H9 (cell line): ENCODE measurements at places on chromosomes 12 and 14. TPM values are rescaled to one million over a fixed set of nuclear protein-coding genes. Genes with fewer than 3 reads are reported as not detected.

GRCh38 chr14:50791201-50791600 lies 39.8 kb downstream of the NIN start:
- no peak for DNase-seq

DNA sequence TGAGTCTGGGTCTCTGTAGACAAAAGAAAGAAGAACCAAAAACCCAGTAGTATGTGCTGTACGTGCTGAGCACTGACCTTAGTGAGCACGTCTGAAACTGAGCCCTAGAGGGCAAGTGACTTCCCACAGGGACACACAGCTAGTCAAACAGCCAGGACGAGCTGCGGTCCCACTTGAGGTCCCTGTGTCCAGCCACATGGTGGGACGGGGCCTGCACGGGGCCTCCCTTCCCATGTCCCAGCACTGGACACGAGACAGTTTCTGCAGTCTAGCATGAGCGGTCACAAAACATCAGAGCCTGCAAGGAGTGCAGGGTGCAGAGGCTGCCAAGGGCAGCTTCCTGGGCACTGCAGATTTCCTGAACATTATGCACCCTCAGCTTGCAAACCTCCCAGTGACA lies 121.6 kb downstream of the NCOR2 start:
- DNase-seq, result no peak

The SLC25A47 gene
- 0.13 TPM in 1 of 2 replicates, not detected in the other for total RNA-seq

The CPSF2 gene
- 106 and 108 TPM in 2 replicates for total RNA-seq

- no peak for DNase-seq
Observed at GRCh38 chr12:24839268-24839791, 109.6 kb downstream of the BCAT1 start.

- DNase-seq, result no peak
Observed at GRCh38 chr14:58918066-58918738, 270.3 kb upstream of the DAAM1 start.

DNA sequence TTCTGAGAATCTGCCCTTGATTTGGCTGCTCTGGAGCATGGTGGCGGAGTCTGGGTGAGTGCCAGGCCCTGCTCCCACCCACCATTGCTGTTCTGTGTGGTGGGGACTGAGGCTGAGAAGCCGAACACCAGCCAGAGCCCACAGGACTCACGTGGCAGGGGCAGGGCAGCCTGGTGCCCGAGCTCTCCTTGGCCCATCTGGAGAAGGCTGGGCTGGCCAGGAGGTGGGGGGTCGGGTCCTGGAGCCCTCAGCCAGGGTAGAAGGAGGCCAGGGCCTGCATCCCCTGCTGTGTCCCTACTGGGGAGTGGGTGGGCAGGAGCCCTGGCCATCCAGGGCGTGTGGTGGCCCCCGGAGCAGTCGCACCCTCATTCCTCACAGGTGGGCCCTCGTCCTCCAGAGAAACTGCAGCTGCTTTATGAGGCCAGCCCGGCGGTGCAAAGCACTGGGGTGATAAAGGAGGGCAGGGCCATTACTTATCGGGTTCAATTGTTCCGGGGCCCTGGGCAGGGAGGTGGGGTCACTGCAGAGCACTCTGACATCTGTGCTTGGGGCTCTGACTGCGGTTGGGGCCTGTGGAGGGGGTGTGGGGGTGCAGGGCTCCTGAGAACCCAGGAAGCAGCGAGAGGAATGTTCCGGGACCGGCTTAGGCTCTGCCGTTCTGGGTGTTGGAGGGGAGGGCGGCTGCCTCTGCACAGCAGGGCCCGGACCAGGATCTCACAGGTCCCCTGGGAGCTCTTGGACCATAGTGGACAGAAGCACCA lies 217.5 kb upstream of the C14orf180 start:
- DNase-seq, result peak; percentile 15

The NTN4 gene
- total RNA-seq, result 0.13 and 0.17 TPM in 2 replicates

GRCh38 chr12:114476159-114476558 lies 70.2 kb upstream of the TBX5 start:
- no peak for DNase-seq

GRCh38 chr14:98069712-98070171 lies 1202.3 kb downstream of the BCL11B start:
- peak; percentile 34 for DNase-seq

The KRT5 gene
- not detected in 2 replicates for total RNA-seq

DNA sequence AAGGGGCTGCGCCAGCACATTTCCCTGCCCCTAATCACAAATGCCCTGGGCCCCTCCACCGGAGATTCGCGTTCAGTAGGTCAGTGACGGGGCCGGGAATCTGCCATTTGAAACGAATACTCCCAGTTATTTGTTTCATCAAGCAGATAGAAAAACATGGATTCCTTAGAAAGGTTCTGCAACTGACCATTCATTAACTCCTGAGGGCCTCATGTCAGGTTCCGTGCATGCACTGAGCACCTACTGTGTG lies 25.6 kb upstream of the UBC start:
- no peak for DNase-seq

- DNase-seq, result no peak
Observed at GRCh38 chr14:22532345-22533056, 56.5 kb downstream of the DAD1 start.

The TEX52 gene
- total RNA-seq, result 0.20 TPM in 2 replicates

GRCh38 chr12:29537298-29537697 lies 39.8 kb upstream of the OVCH1 start:
- no peak for DNase-seq

DNA sequence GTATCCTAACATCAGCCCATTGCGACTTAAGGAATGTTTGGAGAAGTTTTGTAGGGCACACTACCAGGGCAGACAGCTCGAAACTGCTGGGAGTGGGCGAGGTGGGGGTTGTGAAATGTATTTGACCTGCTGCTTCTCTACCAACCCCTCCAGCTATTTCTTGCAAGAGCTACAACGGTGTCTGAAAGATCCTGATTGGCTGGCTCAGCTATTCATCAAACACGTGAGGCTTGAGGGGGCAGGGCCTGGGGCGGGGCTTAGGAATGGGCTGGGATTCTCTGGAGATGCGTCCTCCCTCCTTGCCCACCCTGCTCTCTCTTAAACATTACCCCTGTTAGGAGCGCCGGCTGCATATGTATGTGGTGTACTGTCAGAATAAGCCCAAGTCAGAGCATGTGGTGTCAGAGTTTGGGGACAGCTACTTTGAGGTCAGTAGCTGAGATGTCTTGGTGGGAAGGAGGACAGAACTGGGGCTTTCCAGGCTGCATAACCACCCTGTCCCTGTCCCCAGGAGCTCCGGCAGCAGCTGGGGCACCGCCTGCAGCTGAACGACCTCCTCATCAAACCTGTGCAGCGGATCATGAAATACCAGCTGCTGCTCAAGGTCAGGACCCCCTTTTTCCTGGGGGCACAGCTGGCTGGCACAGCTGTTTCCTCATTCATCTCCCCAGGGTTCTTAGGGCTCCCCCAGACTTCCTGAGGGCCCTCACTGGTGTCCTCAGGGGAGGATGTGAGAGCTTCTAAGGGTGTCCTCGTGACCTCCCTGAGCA lies 3.1 kb downstream of the ARHGEF25 start:
- peak; percentile 88 for DNase-seq

The INF2 gene
- total RNA-seq, result 58.3 and 59.1 TPM in 2 replicates

- DNase-seq, result no peak
Observed at GRCh38 chr14:28999656-29000055, 233.1 kb downstream of the FOXG1 start.

GRCh38 chr12:17301544-17301943 lies 695.6 kb upstream of the LMO3 start:
- no peak for DNase-seq

- no peak for DNase-seq
Observed at GRCh38 chr12:110728628-110729027, 14.1 kb downstream of the PPP1CC start.

The NR1H4 gene
- total RNA-seq, result not detected in 2 replicates

- DNase-seq, result no peak
Observed at GRCh38 chr12:15535352-15535781, 213.1 kb downstream of the PTPRO start.

The APOF gene
- total RNA-seq, result not detected in 2 replicates

GRCh38 chr14:61589691-61590581 lies 105.4 kb upstream of the HIF1A start:
- no peak for DNase-seq

DNA sequence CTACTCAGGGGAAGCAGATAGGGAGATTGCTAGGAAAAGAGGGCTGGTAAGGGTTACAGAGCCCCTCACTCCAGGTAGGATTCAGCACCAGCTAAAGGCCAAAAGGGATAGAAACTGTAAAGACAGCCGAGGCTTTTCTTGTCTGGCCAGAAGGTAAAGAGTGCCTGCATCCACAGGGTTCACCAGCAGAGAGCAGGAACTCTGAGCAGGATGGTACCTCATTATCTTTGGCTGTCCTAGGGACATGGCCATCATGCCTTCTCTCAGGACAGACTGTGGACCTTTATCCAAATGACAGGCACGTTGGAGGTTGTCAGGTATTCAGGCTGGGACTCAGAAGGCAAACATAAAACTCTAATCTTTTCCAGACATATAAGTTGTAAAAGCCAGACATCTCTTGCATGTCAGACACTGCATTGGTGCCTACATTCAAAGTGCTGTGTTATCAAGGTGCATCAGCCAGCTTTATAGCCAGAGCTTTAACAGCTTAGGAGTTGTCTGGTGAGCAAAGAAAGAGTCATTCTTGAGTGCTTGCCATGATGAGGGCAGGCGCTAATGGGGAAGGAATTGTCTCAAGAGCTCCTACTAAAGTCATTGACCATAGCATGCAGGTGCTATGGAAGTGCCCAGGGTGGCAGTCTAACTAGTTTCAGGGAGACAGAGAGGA lies 89.5 kb downstream of the PELI2 start:
- no peak for DNase-seq

DNA sequence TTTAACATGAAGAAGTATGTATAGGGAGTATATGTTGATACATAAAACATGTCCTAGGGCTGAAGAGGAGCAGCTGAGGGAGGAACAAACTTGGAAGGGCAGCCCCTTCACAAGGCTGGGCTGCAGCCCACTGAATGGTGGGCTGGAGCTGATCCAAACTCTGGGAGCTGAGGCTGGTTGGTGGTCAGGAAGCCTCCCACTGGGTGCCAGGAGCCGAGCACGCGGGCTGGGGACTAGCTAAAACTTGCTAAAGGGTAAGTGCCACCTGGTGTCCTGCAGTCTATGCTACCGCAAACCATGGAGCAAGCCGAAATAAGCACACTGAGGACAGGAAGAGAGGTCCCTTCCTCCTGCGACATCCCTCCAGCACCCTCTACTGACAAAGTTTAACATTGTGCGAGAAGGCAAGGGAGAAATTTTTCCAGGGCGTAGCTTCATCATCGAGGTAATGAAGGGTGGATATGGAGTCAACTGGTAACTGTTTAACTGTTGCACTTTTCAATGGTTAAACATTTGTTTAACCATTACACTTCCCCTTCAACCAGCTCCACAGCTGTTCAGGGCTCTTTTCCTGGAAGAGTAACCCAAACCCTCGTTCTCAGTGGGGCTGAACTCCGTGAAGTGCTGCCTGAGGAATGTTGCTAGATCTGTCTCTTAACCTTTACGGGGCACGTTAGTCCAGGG lies 42.2 kb downstream of the EGLN3 start:
- DNase-seq, result no peak

The KITLG gene
- 11.7 and 12.1 TPM in 2 replicates for total RNA-seq

DNA sequence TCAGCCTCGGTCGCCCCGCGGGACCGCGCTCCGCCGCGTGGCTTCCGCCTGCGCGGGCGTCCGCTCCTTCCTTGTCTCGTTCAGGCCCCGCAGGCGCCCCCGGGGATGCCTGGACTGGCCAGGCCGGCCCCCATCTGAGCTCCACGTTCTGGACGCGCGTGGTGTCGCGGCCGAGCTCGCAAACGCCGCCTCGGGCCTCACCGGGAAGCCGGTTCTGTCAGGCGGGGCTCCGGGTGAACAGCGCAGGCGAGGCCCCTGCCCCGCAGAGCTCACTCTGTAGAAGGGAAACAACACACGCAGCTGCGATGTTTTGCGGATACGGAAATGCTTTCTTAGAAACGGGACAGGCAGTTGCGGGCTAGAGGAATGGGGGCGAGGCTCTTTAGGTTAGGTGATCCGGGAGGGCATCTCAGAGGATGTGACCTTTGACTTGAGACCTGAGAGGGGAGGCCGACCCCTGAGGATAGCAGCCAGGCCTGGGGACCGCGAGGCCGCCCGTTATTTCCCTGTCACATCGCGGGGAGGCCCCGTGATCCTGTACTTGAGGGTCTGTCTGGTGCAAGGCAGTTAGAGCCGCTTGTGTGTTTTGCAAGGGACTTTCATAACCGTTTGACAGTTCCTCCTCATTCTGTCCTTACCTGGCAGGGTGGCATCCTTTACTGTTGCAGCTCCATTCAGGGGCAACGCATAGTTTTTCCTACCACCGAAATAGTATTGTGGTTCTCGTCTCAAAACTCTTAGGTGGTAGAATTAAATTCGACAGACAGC lies 584 bp downstream of the VRK1 start:
- DNase-seq, result peak; percentile 36

DNA sequence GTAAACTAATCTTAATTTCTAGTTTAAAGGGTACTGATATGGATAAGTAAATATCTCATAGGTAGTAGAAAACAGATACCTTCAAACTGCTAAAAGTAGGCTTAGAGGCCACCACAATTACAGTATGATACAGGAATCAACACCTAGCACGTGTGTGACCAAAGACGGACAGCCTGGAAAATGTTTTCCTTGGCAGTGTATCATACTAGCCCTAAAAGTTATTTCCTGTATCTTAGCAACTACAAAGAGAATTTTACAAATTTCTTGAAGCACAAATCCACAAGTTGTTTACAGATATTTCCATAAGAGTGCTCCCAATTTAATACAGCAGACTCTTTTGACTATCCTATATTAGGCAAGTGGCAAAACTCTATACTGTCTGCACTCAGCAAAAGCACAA lies 106.0 kb downstream of the ITPR2 start:
- DNase-seq, result no peak

- DNase-seq, result peak; percentile 22
Observed at GRCh38 chr12:108750526-108750925, 19.2 kb upstream of the CORO1C start.

The CFAP54 gene
- 0.24 and 0.33 TPM in 2 replicates for total RNA-seq

The SLC2A13 gene
- total RNA-seq, result 5.1 and 7.0 TPM in 2 replicates

GRCh38 chr12:104998423-104999346 lies 12.6 kb downstream of the NOPCHAP1 start:
- DNase-seq, result no peak

The SLC15A4 gene
- total RNA-seq, result 21.6 and 23.0 TPM in 2 replicates

- DNase-seq, result no peak
Observed at GRCh38 chr14:100660882-100661635, 65.6 kb upstream of the DLK1 start.
